ENCODE measurements at places on chromosomes 12 and 14. TPM values are rescaled to one million over a fixed set of nuclear protein-coding genes. Genes with fewer than 3 reads are reported as not detected.

- H3K27ac ChIP-seq = no peak overlapping the region
- peaks cover 9% of the 10 kb centered on the region for H3K27me3 ChIP-seq
- DNase-seq = no peak
- H3K4me3 ChIP-seq = no peak overlapping the region
Measured at GRCh38 chr14:97604731-97605130, 807.5 kb downstream of the VRK1 start.

Gene SLC25A21
- total RNA-seq = 0.58 TPM

DNA sequence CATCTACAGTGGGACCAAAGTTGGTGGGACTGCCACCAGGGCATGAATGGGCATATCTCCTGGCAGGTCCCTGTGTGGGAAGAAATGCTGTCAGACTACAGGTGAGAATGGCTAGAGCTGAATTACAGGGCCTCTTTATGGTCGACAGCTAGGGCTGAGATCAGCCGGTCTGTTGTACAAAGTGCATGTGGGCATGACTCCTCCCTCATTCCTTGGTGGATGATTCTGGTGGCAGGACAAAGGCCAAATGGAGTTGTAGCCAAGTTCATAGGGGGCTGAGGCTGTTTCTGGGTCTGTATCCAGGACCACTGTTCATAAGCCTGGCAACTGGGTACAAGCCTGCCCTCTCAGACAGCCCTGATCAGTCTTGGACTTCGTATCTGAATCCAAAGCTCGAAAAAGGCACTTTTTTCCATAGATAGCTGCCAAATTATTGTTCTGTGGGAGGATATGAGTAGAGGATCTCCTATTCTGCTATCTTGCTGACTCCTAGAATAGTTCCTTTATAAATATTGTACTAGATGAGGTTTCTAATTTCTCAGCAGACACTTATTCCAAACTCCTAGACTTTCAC lies 460.8 kb downstream of the TMEM117 start:
- no peaks in the 10 kb centered on the region for H3K4me1 ChIP-seq
- no peak overlapping the region for H3K4me3 ChIP-seq
- no peak overlapping the region for H3K27ac ChIP-seq
- DNase-seq = no peak
- no peaks in the 10 kb centered on the region for H3K36me3 ChIP-seq

- no peaks in the 10 kb centered on the region for H3K4me1 ChIP-seq
- H3K27me3 ChIP-seq = no peaks in the 10 kb centered on the region
Measured at GRCh38 chr14:54098536-54098935, 141.9 kb upstream of the BMP4 start.

Gene SSTR1
- 11.0 TPM for total RNA-seq

GRCh38 chr12:104822941-104823340 lies 135.1 kb downstream of the SLC41A2 start:
- H3K27ac ChIP-seq = no peak overlapping the region
- H3K4me3 ChIP-seq = no peak overlapping the region
- no peak for DNase-seq
- H3K4me1 ChIP-seq = no peaks in the 10 kb centered on the region
- no peaks in the 10 kb centered on the region for H3K36me3 ChIP-seq
- no peaks in the 10 kb centered on the region for H3K27me3 ChIP-seq

DNA sequence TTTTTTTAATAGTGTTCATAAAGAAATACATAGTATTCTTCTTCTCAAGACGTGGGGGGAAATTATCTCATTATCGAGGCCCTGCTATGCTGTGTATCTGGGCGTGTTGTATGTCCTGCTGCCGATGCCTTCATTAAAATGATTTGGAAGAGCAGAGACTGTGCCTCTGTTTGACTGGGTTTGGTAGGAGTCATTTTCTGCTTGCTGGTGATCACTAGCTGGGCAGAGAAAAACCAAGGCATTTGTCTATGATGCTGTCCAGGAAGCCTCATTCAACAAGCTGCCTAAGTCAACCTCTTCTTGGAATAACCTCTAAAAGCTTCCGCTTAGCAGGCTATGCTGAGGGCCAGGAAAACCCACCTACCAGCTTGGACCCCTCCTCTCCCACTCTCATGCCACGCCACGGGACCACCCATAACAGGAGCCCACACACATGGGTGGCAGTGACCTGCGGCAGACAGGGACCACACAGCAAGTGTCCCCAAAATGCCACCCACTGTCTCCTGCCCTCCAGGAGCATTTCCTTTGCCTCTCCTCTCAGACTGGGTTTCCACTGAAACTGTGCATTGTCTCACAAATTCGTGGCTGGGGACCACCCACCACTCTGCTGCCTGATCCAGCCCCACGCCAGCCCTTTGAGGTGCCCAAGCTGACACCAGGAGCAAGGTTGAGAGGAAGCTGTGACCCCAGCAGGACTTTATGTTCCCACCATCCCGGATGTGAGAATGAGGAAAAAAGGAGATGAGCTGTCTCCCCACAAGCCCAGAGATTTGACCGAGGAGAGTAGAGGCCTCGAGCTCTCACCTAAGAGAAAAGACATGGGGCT lies 36.8 kb downstream of the DAD1 start:
- no peak overlapping the region for H3K27ac ChIP-seq
- no peak for DNase-seq
- no peaks in the 10 kb centered on the region for H3K36me3 ChIP-seq
- H3K4me1 ChIP-seq = peaks cover 37% of the 10 kb centered on the region
- peaks cover 15% of the 10 kb centered on the region for H3K27me3 ChIP-seq
- H3K4me3 ChIP-seq = no peak overlapping the region

Measured in type B pancreatic cell (in vitro differentiated cells).